ENCODE measurements at places on chromosomes 12 and 14.

GRCh38 chr12:42262271-42262670, 24.2 kb upstream of the YAF2 start:
- no peak for DNase-seq

DNA sequence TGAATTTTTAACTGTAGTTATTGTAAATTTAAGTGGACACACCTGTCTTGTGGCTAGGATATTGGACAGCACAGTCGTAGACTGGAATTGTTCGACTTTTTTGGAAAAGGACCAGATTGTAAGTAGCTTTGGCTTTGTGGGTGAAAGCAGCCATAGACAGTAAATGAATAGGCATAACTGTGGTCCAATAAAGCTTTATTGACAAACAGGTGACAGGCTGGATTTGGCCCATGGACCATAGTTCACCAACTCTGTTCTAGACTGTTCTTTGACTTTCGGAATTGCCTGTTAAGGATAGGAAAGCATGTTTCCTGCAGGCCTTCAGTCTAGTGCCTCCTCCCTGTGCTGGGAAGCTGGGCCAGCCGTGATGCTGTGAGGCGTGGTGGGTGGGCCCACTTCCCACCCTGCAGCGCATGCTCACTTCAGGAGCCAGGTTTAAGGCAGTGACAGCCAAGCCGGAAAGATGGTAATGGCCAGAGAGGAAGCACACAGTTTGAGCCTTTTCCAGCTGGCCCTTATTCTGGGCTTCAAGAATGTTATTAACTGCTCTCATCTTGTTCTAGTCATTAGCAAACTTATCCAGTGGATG, 51.8 kb downstream of the PPP2R5C start:
- DNase-seq: no peak

DNA sequence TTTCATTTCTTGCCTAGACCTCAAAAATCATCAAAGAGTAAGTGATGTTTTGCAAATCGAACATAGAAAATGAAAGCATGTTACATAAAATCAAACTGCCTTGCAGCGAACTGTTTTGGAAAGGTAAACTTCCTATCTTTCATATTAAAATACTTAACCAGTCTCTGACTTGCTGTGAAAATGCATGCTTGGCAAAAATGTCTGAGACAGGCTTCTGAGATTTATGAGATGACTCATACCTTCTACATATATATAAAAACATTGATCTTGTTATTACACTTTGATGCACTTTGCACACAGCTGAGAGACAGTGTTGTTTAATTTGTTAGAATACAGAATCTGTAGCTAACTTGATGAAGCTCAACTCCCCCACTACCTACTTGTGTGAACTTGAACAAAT, 179.1 kb downstream of the KITLG start:
- no peak for DNase-seq

GRCh38 chr14:68257969-68258368, 438.4 kb downstream of the RAD51B start:
- DNase-seq: no peak
